ENCODE measurements at places on chromosomes 3 and 15.
A peak's percentile ranks its signal among the peaks of the same experiment; 100 is the strongest.

DNA sequence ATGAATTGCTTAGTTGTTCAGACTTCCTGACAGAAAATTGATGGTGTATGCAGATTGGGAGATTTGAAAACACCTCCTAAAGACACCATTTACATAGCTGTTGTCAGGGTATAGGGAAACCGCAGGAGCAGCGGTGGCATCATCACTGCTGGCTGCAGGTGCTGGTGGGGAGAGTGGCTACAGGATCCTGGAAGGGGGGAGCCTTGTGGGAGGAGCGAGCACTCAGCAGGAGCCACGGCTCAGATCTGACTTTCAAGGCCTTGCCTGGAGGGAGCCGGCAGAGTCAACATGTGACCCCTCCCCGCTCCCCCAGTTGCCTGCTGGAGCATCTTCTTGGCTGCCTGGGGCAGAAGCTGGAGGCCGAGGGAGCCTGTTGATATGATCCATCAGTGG lies 26.1 kb downstream of the EDEM1 start:
- no peak for DNase-seq

DNA sequence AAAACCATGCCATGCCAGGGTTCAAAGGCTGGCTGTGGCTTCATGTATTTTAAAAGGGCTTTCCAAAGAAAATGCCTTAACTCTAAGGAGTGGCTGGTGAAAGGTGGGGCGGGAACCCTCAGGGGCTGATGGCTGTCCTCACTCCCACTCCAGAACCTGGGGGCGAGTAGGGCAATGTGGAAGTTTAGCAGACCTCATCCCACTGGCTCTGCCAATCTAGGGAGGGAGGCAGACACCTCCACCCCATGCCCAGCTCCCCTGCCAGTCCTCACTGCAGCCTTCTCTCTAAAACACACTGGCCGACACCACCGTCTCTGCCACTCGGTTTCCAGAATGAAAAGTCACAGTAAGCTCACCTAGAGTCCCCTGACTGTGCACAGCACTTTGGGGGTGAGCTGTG lies 99.5 kb downstream of the TMEM266 start:
- DNase-seq = no peak

- DNase-seq = no peak
Observed at GRCh38 chr3:24096695-24097290, 151.7 kb downstream of the NR1D2 start.

DNA sequence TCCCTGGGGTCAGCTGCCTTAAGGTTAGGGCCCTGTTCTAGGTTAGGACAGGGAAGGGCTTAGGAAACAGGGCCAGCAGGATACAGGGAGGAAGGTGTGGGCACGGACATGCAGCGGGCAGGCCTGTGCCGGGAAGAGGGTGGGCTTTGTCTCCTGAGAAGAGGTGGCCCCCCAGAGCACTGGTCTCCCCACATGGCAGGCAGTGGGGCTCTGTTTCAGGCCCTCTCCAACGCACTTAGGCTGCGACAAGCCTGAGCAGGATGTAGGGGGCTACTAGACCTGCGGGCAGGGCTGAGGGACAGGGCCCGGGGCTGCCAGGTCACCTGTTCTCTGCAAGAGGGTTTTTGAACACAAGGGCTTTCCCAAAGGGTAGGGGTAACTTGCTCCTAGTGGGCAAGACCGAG lies 33.5 kb downstream of the KLF13 start:
- no peak for DNase-seq

DNA sequence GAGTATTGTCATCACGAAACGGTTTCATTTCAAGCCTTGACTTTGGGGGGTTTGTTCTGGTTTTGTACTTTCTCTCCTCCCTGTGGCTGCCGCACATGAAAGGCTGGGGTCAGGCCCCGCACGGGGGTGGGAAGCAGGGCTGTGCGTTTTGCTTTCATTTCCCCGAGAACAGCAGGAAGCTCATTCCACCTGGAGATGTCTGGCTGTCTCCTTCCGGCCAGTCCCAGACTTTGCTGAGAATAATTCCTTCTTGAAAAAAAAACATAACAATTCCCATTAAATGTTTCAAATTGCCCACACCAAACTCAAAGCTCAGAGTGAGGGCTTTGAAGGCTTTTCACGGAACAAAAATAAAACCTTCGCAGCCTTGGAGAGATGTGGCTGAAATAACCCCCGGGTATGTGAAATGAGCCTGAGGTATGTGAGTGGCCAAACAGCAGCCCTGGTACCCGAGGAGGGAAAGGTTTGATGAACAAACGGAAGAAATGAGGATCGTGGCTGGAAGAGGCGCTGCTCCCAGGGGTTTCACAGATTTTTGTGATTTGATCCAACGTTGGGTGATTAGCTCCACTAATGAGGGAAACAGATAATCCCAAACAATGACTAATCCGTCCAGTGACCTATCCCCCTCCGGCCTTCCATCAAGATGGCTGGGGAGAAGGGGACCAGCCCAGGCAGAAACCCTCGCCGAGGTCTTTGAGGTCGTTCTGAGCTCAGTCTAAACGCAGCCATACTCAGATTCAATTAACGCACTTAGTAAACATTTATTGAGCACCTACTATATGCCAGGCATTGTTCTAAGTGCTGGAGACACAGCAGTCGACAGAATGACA lies 126.9 kb upstream of the MEF2A start:
- DNase-seq = peak; percentile 36

GRCh38 chr15:74365598-74366445 lies 1.6 kb downstream of the CYP11A1 start:
- peak; percentile 61 for DNase-seq

DNA sequence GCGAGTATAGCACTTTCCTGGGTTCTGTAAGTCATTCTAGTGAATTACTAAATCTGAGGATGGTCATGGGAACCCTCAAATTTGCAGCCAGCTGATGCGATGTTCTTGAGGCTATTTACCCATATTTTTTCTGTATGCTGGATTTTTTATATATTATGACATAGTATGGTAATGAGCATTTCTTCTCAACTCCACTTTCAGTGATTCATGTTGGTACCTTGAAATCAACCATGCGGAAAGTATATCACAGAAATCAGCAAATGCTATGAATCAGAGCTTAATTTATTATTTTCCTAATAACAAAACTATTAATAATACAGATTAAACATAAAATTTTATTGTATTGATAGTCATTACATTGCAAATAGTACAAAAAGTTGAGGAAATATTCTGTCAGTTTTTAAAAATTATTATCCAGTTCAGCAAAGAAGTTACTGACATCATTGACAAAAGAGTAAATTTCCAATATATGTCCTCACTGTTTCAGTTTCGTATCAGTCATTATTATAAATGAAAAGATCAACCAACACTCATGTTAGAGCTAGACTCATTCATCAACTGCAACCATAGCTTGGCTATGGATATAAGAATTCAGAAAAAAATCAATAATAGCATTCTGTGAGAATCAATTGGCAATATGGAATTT lies 164.3 kb upstream of the SETMAR start:
- DNase-seq = no peak

DNA sequence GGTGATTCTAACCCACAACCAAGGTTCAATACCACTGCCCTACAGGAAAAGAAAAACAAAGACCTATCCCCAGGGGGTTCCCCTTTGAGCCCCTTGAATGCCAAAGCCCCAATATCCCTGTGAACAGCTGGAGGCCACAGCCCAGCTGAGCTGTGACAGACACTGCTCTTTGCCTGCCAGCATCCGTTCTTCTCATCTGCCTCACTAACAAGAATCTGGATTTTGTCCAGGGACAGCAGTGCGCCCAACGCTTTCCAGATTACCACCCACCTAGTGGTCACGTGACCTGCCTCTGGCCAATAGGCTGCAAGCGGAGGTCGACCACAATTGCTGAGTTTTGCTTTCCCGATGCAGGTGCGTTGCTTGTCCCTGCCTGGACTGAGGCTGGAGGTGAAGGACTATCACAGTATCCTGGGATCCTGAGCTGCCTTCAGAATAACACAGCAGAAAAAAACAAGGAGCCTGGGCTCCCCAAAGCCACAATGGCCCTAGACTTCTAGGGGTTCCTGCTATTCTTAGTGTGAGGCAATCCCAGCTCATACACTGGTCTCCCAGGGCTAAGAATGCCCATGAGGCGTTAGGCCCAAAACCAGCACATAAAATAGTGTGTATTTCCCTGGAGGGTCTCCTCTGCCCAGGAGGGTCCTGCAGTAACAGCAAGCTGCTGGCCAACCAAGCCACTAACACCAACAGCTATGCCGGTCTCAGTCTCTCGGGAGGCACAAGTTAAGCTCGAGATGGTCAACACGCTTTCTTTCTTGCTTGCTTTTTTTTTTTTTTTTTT lies 13.8 kb downstream of the BDH1 start:
- peak; percentile 82 for DNase-seq

- DNase-seq = no peak
Observed at GRCh38 chr3:9135930-9136525, 113.4 kb downstream of the SRGAP3 start.

DNA sequence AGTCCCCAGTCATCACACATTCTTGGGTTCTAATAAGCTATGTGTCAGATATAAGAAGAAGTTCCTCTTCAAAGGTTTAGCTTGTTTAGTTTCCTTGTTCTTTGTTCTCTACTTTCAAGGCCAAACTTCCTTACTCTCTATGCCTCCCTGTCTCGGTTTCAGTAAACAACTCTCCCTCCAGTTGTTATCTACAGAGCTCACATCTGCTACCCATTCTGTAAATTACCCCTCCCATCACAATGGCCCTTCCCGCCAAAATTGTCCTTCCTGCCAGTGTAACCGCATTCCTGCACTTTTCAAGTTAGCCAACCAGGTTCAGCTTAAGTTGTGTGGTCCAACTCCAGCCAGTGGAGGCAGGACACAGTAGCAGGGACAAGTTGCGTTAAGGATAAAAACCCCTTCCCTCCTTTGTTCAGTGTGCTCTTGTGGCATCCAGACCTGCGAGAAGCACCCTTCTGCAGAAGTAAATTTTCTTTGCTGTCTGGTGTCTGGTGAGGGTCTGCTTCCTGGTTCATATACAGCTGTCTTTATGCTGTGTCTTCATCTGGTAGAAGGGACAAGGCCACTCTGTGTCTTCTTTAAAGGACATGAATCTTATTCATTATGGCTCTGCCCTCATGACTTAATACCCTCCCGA lies 342.1 kb upstream of the GRM7 start:
- DNase-seq = no peak

- peak; percentile 45 for DNase-seq
Observed at GRCh38 chr15:73704869-73705645, 20.9 kb downstream of the CD276 start.

GRCh38 chr3:102159810-102160451 lies 274.9 kb upstream of the ZPLD1 start:
- no peak for DNase-seq

- peak; percentile 69 for DNase-seq
Observed at GRCh38 chr15:57861034-57861638, 154.6 kb downstream of the POLR2M start.

GRCh38 chr3:48456456-48456855 lies 9.9 kb downstream of the ATRIP start:
- DNase-seq = no peak

DNA sequence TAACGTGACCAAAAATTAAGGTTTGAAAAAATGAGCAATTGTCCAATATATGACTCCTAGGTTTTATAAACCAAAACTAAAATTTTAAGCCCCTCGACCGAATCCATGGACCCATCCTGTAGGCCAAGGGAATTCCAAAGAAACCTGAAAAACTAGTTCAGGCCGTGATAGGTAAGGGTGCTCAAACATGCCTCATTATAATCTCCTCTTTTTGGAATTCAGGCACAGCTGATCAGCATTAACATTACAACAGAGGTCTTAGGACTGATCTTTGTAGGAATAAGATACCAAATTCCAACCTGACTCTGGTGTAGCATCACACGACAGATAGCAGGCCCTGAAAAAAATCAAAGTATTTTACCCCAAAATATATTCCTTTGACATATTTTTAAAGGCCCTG lies 155.7 kb downstream of the NEK10 start:
- DNase-seq = no peak

DNA sequence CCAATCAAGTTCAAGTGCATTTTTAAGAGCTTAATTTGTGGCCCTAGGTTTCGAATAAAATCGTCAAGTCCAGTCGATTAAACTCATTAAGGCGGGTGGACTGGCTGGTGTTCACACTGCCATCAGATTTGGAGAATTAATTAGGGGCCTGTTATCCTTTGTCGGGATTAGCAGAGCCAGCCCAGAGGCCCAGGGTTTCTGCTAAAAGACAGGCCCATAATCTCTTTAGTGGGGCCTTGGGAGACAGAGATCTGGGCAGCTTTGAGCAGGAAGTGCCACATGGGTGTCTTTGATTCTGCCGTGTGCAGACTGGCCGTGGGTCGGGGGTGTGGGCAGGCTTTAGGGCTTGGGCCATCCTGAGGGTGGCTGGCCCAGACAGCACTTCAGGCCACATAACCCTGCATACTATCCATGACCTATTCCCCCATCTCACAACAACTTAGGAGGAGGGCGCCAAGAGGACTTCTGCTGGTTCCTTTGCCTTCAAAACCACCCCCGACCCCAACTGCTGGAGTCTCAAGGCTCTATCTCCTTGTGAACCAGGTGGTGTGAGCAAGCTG lies 94.7 kb downstream of the PLXNA1 start:
- no peak for DNase-seq

DNA sequence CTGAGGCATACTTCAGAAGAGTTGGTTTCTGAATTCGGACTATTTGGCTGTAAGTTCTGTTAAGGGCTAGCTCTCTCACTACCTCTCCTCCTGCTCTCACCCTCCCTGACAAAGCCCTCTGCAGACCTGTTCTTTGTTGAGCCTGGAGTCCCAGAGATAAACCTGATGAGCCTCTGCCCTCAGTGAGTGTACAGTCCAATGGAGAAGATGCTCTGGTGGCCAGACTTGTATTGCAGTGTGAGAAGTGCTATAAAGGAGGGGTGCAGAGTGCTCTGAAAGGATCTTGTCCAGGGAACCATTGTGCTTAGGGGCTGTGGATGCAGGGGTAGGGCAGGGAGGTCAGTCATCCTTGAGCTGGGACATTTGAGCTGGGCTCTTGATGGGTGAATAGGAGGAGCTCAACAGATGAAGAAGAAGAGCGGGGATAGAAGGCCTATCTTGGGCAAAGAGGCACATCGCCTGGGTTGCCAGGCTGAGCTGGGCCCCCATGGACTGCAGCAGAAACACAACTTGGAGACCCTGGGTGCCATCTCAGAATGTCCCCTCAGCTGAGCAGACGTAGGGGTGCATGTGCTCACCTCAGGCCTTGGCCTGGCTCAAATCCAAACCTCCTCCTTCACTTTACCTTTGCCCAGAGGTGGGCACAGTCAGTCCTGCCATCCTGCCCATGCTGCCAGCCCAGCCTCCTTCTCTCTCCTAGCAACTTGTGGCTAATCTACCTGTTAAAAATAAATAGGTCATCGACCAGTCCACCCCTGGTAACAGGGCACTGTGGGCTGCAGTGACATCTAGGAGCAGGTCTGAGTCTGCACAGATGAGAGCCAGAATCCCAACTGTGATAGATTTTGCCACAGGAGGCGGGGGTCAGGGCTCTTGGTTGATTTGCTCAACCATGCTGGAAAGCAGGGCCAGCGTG lies 3.3 kb downstream of the CAND2 start:
- no peak for DNase-seq

DNA sequence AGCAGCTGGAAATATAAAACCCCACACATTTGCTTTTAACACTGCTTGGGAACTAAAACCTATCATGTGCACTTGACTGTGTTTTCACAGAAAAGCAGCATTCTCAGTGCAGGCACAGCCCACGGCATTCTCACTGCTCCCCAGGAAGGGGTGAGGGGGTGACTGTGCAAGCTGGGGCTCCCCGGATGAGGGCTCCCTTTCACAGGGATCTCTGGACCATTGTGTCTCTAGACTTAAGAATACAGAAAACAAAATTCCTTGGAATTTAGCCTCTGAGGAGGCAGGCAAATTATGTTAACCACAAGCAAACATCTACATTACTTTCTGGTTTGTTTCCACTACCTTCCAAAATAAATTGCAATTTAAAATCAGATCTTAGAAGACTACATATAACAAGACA lies 100.3 kb downstream of the FSIP1 start:
- peak; percentile 26 for DNase-seq

All from iris pigment epithelial cell (primary cell).